Naive B cell (primary cell): ENCODE measurements at places on chromosomes 5 and 9.
A peak's percentile ranks its signal among the peaks of the same experiment; 100 is the strongest.

DNA sequence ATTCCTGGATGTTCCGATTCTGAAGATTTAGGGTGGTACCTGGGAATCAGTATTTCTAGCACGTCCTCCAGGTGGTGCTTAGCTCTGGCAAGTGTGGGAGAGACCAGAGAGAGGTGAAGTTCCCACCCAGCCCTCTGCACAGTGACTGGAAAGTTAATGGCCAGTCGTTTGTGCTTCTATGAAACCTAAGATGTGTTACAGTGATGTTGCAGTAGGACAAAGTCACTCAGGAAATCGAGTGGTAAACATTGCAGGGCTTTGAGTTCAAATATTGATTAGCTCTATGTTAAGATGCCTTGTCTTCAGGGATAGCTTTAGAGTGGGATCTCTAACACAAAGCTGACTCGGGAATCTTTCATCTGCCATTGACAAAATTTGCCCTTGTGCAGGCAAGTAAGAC lies 55.6 kb downstream of the PIK3R1 start:
- H3K4me1 ChIP-seq = peaks cover 40% of the 10 kb centered on the region
- no peaks in the 10 kb centered on the region for H3K27me3 ChIP-seq
- H3K4me3 ChIP-seq = no peak overlapping the region
- H3K27ac ChIP-seq = no peak overlapping the region
- no peak for DNase-seq

GRCh38 chr5:181167814-181168488 lies 20.6 kb downstream of the OR2V2 start:
- peaks cover 69% of the 10 kb centered on the region for H3K27me3 ChIP-seq
- H3K4me3 ChIP-seq = no peak overlapping the region
- no peak for DNase-seq
- peaks cover 26% of the 10 kb centered on the region for H3K4me1 ChIP-seq

- no peak overlapping the region for H3K27ac ChIP-seq
- DNase-seq = no peak
- H3K4me3 ChIP-seq = no peak overlapping the region
- no peaks in the 10 kb centered on the region for H3K36me3 ChIP-seq
- no peaks in the 10 kb centered on the region for H3K27me3 ChIP-seq
Observed at GRCh38 chr5:124263680-124264491, 482.6 kb downstream of the ZNF608 start.

GRCh38 chr5:177357459-177358351 lies at the start of gene RGS14:
TSS of gene RGS14 (plus strand) at chr5:177357924. CDS start at chr5:177358025, 101 bp downstream.
- H3K27me3 ChIP-seq = no peaks in the 10 kb centered on the region
- peak within 1 kb of the TSS; percentile 87 for H3K4me3 ChIP-seq
- H3K4me1 ChIP-seq = peaks cover 66% of the 10 kb centered on the region
- DNase-seq = peak; percentile 91
- peaks cover 6% of the 10 kb centered on the region for H3K36me3 ChIP-seq
- H3K27ac ChIP-seq = peak within 1 kb of the TSS; percentile 97

DNA sequence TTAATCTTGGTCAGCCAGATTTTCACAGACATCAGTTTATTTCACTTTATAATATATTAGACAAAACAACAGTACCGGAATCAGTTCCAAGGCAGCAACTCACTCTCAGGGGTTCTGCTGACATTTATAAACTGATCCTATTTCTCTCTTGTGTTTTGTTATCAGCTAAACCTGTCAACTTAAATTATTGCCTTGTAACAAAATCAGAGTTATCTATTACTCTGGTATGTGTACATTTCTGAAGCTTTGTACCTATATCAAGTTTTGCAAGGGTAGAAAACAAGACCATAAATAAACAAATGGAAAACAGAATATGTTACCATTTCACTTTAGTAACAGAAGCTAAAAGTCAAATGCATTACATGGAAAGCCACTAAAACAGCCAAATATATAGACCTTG lies 122.1 kb downstream of the SIL1 start:
- no peaks in the 10 kb centered on the region for H3K36me3 ChIP-seq
- no peak for DNase-seq

DNA sequence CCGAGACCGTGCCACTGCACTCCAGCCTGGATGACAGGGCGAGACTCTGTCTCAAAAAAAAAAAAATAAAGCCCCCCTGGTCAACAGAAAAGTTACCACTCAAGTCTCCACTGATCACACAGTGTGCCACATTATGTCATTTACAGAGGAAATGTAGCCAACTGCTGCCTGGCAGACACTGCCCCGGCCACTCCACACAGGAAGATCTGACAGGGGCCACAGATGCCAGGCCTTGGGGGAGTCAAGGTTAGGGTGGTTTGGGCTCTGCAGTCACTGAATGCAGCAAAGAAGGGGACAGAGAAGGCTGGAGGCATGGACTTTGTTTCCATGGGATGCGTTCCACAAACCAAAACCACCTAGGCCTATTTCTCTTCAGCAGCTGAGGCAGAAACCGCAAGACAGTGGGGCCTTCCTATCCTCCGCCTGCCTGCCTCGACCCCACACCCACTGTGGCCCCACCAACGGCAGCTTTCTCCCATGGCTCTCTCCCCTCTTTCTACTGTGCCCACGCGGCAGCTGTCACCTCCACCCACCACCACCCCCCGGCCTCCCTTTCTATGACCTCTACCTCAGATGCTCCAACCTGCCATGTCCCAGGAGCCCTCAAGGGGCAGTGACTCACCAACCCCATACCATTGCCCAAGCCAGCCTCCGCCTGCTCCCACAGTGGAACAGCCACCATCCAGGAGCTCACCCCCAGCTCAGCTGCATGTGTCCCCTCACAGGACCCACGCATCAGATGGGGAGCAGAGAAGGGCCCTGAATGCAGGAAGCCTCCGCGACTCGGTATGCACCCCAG lies 12.4 kb downstream of the IPPK start:
- peaks cover 17% of the 10 kb centered on the region for H3K4me1 ChIP-seq
- no peaks in the 10 kb centered on the region for H3K27me3 ChIP-seq
- peaks cover 8% of the 10 kb centered on the region for H3K36me3 ChIP-seq
- H3K4me3 ChIP-seq = no peak overlapping the region

DNA sequence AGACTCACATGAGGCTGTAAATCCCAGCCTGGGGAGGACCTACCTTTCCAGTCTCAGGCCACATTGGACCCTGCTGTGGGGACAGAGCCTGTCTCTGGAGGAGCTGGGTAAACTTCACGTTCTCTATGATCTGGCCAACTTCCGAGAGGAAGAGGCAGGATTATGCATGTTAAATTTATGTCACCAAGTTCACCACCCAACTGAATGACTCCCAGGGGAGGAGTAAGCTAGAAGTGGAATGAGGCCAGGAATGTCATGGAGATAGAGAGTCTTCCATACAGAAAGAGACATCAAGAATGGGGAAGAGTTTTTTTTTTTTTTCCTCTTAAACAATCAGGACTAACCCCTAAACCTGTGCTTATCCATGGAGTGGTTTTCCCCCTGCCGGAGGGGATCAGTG lies 90.3 kb upstream of the PALM2AKAP2 start:
- DNase-seq = no peak
- H3K36me3 ChIP-seq = no peaks in the 10 kb centered on the region
- H3K27me3 ChIP-seq = peaks cover 6% of the 10 kb centered on the region
- no peak overlapping the region for H3K4me3 ChIP-seq

DNA sequence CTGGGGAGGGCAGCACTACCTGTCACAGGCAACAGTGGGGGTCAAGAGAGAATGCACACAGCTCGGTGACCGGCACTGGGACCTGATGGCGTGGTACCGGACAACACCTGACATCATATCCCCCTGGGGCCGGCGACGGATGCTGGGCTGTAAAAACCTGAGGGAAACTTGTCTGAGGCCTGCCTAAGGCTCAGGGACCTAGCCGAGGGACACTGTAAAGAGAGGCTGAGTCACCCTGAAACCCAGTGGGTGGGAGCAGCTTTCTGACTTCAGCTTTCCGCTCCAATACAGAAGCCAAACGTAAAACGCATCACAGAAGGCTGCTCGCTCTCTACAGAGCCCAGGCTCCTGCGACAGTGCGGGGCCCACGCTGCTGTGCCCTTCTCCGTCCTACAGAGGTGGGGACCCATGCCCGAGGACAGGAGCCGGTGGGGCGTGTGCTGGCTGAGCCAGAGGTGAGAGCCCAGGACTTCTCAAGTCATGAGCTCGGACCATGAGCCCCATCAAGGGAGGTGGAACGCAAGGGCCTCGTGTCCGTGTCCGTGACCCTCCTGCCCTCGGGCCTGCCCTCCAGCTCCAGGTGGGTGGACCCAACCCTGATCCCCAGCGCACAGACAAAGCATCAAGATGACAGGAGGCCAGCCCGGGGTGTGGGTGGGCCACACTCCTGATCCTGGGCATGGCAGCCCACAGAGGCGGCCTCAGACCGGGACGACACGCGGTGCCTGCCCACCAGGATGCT lies 5.3 kb downstream of the RALGDS start:
- no peaks in the 10 kb centered on the region for H3K27me3 ChIP-seq
- H3K4me3 ChIP-seq = no peak overlapping the region
- no peaks in the 10 kb centered on the region for H3K36me3 ChIP-seq
- H3K4me1 ChIP-seq = peaks cover 56% of the 10 kb centered on the region
- peak overlapping the region; percentile 27 for H3K27ac ChIP-seq
- DNase-seq = no peak

- H3K36me3 ChIP-seq = peaks cover 14% of the 10 kb centered on the region
- no peaks in the 10 kb centered on the region for H3K27me3 ChIP-seq
- no peak overlapping the region for H3K27ac ChIP-seq
- no peak for DNase-seq
- no peaks in the 10 kb centered on the region for H3K4me1 ChIP-seq
Observed at GRCh38 chr9:97474372-97474925, 27.0 kb upstream of the TMOD1 start.

GRCh38 chr9:123108976-123109375 lies 75.5 kb downstream of the GPR21 start:
- no peak for DNase-seq
- H3K4me1 ChIP-seq = peaks cover 29% of the 10 kb centered on the region
- peak overlapping the region; percentile 5 for H3K27ac ChIP-seq
- no peak overlapping the region for H3K4me3 ChIP-seq

- no peak overlapping the region for H3K27ac ChIP-seq
- no peaks in the 10 kb centered on the region for H3K36me3 ChIP-seq
- no peaks in the 10 kb centered on the region for H3K4me1 ChIP-seq
- no peak overlapping the region for H3K4me3 ChIP-seq
Observed at GRCh38 chr9:109742776-109743348, 37.1 kb upstream of the PALM2AKAP2 start.

DNA sequence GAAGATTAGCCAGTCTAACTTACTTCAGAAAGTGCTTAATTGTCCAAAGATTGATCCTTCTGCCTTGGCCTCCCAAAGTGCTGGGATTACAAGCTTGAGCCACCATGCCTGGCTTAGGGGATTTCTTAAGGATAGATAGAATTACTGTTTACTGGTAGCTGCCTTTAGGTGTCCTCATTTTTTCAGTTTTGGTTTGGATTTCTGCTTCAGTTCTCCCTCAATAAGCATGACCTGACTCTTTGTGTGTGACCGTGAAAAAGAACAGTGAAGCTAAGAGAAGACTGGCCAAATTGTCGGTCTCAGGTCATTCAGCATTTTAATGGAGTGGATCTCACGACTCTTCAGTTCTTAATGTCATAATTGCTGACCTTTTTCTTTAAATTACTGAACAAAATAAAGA lies 22.9 kb upstream of the CMYA5 start:
- H3K4me3 ChIP-seq = no peak overlapping the region
- H3K27ac ChIP-seq = no peak overlapping the region

DNA sequence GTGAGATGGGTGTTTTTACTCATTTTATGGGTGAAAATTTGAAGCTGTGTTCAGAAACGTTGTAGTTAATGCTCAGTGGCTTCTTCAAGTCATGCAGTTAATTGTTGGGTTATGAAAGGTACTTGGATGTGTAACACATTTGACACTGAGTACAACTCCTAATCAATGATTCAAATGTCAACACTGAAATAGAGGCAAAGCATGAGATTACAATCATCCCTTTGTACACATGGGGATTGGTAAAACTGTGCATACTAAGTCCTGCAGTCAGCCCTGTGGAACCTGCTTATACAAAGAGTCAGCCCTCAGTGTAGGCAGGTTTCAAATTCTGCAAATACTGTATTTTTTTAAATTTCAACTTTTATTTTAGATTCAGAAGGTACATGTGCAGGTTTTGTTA lies 3.3 kb downstream of the ABLIM3 start:
- DNase-seq = no peak
- peaks cover 32% of the 10 kb centered on the region for H3K27me3 ChIP-seq
- H3K4me3 ChIP-seq = no peak overlapping the region
- H3K27ac ChIP-seq = no peak overlapping the region
- peaks cover 6% of the 10 kb centered on the region for H3K4me1 ChIP-seq
- no peaks in the 10 kb centered on the region for H3K36me3 ChIP-seq

DNA sequence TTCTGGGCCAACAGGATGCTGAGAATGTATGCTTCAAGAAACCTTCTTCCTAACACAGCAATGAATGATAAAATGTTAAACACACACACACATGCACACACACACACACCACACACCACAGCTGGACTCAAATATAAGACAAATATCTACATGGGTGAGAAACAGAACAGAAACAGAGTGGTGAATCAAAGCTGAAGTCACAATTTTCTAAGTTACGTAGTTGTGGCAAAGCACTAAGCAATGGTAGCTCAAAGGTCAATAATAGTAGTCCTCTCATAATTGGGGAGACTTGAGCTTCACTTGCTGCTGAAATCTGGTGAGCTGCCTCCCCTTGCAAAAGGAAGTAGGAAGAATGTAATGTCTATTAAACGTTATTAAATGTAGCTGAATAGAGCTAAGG lies 33.7 kb upstream of the ITGA1 start:
- H3K36me3 ChIP-seq = no peaks in the 10 kb centered on the region
- no peak for DNase-seq
- H3K4me1 ChIP-seq = no peaks in the 10 kb centered on the region

DNA sequence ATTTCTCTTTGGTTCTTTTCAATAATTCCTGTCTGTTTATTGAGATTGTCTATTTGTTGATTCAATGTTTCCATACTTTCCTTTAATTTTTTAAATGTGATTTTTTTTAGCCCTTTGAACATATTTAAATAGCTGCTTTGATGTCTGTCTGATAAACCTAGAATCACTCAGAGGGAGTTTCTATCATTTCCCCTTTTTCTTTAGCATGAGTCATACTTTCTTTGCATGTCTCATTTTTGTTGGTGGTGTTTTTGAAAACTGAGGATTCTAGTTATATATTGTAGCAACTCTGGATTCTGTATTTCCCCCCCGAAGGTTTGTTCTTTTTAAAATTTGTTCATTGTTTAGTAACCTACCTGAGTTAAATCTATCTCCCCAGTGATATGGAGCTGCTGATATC lies 24.2 kb upstream of the ZNF618 start:
- DNase-seq = no peak
- H3K27ac ChIP-seq = no peak overlapping the region
- H3K4me3 ChIP-seq = no peak overlapping the region
- H3K27me3 ChIP-seq = no peaks in the 10 kb centered on the region
- H3K36me3 ChIP-seq = peaks cover 11% of the 10 kb centered on the region

- no peak for DNase-seq
- H3K4me1 ChIP-seq = no peaks in the 10 kb centered on the region
- H3K36me3 ChIP-seq = no peaks in the 10 kb centered on the region
- no peaks in the 10 kb centered on the region for H3K27me3 ChIP-seq
- H3K27ac ChIP-seq = no peak overlapping the region
Observed at GRCh38 chr5:2260211-2261003, 377.7 kb upstream of the IRX4 start.
